ENCODE measurements at places on chromosomes 16 and 17.

GRCh38 chr17:44087319-44087718 is 16.8 kb downstream of the G6PC3 start:
- no peak for DNase-seq

DNA sequence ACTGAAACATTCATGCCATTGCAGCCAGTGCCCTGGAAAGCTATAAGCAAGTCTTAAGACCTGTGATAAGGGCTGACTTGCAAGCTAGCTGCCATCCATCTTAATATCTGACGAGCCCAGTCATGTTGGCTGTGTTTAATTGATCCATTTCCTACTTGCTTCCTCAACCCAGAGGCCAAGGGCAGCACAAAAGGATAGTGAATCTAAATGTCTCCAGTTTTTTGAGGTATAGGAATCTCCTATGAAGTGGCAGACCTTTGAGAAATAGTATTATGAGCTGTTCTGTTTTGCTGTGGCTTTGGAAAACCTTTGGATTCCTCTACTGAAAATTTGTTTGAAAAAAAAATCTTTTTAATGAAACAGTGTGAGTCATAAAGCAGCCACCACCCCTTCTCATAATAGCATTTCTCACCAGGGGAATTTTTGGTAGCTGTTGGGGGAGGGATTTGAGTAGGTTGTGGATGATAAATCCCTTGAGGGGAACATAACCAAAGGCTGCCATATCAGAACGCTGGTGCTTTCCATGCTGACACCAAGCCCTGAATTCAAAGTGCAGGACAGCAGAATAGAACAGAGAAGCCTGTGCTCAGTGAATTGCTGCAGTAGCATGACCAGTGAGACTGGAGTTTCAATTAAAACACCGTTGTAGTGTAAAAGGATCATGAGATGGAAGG is 12.9 kb downstream of the ZNRF1 start:
- peak; percentile 7 for DNase-seq

DNA sequence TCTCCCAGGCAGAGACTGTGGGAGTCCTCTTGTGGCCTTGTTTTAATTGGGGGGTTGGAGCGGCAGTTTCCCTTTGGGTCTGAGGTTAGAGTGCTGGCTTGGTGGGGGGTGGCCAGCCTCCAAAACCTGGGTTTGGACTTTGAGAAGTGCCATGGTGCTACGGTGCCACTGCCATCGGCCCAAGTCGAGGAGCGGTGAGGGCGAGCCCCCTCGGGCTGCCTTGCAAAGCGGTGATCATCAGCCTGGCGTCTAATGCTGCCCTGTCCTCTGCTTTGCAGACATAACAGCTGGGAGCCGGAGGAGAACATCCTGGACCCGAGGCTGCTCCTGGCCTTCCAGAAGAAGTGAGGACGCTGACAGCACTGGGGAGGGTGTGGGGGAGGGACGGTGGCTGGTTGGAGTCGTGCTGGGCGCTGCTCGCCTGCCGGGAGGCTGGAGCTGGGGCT is 1.2 kb downstream of the CBX2 start:
- DNase-seq, result no peak

DNA sequence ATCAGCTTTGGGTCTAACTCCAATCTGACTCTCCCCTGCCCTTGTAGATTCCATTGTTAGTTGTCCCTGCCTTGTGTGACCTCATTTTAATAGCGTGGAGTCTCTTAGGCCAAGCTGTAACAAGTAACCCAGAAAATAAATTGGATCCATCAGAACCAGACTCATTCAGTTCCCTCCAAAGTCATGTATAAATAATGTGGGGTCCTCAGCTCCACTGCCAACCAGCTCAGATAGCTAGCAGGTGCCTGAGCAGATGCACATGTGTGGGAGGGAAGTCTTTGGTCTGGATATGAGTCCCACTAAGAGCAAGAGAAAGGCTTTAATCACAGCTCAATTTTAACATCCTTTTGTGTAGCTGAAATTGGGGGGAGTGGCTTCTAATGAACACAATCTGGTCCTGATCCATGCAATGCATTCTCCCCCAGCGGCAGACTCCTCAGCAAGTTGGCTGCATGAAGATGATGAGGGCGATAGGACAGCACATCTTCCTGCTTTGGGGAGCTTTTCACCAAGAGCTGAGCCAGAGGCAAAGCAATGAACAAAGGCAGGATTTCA is 151.6 kb downstream of the ABCC12 start:
- no peak for DNase-seq

DNA sequence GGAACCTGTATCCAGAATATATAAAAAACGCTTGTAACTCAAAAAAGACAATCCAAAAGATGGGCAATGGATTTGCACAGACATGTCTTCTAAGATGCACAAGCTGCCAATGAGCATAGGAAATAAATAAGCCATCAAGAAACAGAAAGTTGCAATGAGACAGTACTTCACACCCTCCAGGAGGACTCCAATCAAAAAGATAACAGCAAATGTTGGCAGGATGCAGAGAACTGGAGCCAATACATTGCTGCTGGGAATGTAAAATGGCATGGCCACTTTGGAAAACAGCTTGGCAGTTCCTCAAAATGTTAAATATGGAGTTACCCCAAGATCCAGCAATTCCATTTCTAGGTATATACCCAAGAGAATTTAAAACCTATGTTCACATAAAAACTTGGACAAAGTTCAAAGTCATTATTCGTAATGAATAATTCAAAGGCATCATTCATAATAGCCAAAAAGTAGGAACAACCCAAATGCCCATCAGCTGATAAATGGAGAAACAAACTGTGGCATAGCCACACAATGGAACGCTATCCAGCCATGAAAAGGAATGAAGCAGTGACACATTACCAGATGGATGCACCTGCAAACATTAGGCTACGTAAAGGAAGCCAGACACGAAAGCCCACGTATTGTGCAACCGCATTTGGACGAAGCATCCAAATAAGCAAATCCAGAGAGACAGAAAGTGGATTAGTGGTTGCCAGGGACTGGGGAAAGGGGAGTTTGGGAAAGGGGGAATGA is 25.6 kb downstream of the GGA2 start:
- no peak for DNase-seq

DNA sequence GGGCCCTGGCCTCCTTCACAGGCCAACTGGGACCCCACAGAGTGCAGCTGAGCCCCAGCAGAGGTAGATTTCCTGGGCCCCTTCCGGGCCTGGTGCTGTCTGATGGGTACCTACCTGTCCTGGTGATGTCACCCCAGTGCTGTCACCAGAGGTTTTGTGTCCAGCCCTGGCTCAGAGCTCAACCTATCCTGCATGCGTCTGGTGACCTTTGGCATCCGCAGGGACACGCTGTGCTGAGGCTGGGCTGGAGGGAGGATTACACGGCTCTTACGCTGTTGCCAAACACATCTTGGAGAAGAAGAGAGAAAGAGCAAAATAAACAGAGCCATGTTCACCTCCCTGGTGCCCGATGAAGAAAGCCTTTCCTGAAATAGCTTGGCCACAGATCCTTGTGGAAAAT is 70.6 kb upstream of the MED9 start:
- DNase-seq, result no peak

DNA sequence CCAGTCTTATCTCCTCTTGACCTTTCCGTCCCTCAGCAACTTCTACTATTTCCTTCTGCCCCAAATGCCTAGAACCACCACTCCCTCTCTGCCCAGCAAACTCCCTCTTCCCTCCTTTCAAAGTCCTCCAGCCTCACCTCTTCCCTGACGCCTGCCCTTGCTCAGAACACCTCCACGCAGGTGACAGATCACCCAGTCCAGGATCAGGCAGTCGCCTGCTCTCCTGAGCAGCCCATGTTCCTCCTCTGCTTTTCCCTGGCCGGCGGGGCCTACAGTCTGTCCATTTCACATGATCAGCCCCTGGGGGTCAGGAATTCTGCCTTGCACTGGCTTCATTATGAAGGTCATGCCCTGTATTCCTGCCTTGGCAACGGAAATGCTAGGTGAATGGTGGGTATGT is 422 bp downstream of the CD300LF start:
- DNase-seq, result no peak

DNA sequence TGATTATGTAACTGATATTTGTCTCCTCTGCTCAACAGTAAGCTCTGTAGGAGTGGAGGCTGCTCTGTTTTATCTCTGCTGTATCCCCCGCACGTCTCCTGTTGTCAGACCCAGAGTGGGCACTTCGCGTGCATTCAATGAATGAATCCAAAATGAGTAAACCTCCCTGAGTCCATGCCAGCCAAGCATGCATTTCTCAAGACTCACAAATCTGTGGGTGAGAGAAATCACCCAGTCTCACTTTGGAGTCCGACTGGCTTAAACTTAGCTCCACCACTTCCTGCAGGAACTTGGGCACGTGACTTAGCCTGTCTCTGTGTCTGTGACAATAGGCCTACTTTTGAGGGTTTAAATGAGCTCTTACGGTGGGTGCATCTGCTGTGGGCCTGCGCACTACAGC is 3.7 kb downstream of the PNPO start:
- no peak for DNase-seq

DNA sequence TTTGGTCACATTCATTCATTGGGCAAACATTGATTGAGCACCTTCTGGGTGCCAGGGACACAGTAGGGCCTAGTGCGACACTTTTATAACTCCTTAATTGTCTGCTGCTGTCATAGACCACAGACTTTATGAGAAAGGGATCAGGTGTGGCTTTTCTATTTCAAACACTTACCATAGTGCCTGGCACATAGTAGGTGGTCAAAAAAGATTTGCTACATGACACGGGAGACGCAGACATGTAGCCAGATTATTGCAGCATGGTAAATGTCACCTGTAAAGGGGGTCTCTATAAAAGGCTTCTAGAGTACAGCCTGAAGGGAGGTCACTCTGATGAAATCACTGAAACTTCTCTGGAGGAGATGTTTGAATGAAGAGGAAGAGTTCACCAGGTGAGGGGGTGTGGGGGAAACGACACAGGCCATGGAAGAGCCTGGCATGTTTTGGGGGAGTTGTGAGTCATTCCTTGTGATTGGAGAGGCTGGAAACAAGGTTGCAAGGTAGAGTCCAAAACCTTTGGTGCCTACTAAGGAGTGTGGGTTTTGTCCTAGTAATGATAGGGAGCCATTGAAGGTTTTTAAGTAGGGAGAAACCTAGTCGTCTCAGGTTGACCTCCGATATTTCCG is 1.6 kb downstream of the RSAD1 start:
- no peak for DNase-seq

GRCh38 chr17:73645050-73645871 is 1.0 kb upstream of the SDK2 start:
- no peak for DNase-seq

- DNase-seq, result no peak
Measured at GRCh38 chr16:85845266-85845665, 45.8 kb downstream of the COX4I1 start.

DNA sequence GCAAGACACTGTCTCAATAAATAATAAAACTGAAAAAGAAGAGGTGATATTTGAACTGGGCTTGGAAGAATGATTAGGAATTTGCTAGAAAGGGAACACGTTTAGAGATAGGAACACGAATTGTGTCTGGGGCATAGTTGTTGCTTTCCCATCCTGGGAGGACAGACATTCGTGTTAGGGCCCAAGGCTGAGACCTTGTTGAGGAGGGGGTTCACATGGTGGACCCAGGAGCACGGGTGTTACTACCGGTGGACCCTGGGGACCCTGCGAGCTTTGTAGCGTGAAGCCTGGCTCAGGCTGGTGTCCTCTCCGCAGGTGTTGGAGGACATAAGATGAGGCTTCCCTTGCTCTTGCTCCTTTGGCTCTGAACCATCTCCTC is 1.2 kb downstream of the ACSF3 start:
- no peak for DNase-seq

- DNase-seq, result peak; percentile 43
Measured at GRCh38 chr17:58329035-58329809, 627 bp upstream of the TSPOAP1 start.

DNA sequence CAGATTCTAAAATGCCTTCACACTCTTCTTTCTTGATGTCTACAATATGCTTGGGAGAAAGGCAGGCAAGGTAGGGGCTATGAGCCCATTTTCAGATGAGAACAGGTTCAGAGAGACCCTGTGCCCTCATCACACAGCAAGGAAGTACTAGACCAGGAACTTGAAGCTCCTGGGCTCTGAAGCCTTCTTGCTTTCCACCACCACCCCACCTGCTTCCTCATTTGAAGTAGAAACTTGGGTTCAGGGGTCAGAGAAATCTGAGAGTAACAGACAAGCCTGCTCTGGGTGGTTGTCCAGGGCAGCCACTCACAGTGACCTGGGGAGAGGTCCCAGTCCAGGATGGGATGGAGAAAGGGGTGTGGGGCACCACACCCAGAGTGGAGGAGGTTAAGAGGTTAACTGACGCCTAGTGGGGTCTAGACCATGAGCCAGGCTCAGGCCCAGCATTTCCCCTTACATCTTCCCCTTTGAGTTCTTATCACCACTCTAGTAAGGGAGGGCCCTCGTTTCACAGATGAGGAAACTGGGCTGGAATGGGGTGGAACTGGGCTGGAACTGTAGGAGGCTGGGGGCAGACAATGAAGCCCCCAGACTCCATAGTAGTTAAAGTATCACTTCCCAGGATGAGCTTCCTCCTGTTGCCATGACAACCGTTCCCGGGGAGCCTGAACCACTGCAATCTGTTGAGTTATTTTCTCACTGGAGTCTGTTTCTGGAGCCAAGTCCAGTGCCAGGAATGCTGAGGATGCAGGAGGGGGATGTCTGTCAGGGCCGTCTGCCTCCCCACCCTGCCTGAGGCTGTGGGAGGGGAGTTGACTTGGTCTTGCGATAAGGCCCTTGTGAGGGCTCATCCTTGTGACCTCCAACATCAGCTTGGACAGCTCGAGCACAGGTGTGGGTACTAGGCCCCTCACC is 16.2 kb upstream of the PHF12 start:
- no peak for DNase-seq

GRCh38 chr17:50220811-50221210 is 19.4 kb upstream of the COL1A1 start:
- no peak for DNase-seq

GRCh38 chr17:9206741-9207332 is 185.5 kb downstream of the NTN1 start:
- no peak for DNase-seq

- DNase-seq, result no peak
Measured at GRCh38 chr16:12543700-12544476, 259.8 kb downstream of the CPPED1 start.

DNA sequence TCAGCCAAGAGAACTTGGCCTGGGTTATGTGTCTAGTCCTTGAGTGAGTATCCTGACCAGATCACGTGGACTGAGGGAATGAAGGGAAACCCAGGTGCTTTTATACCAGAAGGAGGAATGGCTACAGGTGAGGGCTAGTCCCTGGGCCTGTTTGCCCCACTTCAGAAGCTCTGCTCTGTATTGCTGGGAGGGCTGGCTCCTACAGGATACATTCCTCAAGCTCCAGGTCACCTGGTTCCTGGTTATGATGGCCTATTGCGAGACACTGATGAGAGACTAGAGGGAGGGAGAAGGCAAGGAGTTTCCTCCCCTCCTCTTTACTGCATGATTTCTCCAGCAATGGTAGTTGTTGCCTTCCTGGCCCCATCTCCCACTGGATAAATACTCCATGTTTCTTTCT is 19.0 kb upstream of the SMG8 start:
- no peak for DNase-seq

DNA sequence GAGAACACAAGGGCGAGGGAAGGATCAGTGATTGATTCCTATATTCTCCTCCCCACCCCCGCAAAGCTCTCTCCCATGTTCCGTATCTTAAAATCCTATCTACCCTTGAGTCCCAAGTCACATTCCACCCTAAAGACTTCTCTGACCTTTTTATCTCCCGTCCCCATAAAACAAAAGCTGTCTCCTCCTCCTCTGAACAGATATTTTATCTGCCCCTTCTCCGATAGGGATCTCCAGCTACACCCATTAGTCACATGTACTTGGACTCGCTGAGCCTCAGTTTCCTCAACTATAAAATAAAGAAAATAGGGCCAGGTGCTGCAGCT is 12.8 kb downstream of the GGA2 start:
- DNase-seq, result no peak
